Activated CD4-positive, alpha-beta memory T cell treated with anti-CD3 and anti-CD28 coated beads, Interleukin-2, amount 10 ng/mL, durations not matched to agents 7 days and 5 days (primary cell): ENCODE measurements at places on chromosomes 5 and 9. TPM values are rescaled to one million over a fixed set of nuclear protein-coding genes. Genes with fewer than 3 reads are reported as not detected.

DNA sequence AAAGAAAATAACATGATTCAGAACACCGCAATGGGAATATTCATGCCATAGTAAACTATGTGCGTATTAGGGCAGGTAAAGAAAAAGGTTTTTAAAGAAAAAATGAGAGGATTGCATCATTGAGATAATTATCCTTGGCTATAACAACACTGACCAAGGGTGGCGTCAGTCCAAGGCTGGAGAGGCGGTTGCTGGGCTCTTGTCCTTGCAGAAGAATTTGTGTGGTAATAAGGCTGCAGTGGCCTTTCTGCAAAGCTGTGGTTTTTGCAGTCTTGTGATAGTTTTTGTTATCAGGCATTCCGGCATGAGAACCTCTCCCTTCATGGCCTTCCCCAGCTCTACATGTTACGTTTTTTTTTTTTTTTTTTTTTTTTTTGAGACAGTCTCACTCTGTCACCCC is 14.0 kb downstream of the BOD1 start:
- no peak for DNase-seq

- no peak for DNase-seq
Observed at GRCh38 chr9:7436754-7437153, 362.8 kb downstream of the DMAC1 start.

DNA sequence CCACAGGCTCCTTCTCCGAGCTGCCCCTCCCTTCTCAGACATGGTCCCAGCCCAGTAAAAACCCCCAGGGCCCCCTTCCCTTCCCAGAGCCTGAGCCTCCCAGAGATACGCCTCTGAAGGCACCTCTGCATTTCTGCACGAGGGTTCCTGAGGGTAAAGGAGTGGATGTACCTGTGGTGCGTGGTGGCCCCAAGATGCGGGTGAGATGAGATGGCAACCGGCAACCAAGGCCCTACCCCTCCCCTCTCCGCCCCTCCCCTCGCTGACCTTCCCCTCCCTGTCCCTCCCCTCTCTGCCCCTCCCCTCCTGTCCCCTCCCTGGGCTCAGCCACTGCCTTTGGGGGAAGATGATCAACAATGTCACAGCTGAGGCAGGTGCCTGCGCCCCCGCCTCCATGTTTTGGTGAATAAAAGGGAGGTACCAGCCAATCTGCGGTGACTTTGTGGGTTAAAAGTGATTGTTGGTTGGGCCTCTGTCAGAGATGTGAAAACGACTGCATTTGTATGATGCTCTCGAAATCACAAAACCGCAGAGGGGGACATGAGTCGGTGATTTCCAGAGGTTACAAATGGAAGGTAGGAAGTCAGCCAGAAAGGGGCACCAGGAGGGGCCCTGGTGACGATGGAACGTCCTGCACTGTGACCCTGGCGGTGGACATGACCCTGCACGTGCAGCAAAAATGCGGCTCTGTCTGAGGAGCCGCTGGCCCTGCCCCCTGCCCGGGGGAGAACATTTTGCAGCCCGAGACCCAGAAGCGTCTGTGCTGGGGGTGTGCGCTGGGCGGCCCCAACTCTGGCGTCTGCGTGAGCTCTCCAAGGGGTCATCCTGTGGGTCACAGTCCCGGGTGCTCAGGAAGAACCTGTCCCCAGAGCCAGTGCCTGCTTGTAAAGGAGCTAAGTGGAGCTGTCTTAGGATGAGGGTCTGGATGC is 3.7 kb downstream of the LCN9 start:
- no peak for DNase-seq

DNA sequence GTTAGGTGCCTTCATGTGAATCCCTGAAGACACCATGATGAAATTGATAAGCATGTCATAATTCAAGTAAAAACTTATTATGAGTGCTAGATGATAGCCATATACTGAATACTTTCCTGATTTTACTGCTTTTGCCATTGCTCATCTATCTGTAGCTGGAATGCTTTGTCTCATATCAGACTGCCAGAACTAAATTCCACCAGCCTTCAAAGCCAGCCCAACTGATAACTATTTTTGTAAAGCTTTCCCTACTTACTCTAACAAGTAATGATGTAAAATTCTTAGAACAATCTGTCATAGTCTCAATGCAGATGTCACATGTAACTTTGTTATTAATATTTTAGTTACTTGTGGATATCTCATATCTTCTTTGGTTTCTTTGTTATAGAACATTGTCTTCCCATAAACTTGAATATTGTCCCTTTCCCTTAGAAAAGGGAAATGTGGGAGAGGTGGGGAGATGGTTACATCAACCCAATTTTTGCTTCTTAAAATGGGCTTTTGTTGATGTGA is 128.3 kb downstream of the ZCCHC7 start:
- no peak for DNase-seq

DNA sequence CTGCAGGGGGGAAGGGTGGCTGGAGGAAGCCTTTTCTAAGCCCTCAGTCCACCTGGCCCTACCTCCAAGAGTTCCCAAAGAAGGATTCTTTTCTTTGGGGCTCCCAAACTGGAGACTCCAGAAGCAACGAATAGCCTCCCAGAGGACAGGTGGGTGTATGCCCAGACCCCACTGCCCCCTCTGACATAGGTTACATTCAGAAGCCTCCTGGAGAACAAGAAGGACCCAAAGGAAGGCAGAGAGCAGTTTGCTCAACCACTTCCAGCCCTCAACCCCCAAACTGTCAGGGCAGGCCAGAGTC is 10.3 kb downstream of the HK3 start:
- DNase-seq, result no peak

DNA sequence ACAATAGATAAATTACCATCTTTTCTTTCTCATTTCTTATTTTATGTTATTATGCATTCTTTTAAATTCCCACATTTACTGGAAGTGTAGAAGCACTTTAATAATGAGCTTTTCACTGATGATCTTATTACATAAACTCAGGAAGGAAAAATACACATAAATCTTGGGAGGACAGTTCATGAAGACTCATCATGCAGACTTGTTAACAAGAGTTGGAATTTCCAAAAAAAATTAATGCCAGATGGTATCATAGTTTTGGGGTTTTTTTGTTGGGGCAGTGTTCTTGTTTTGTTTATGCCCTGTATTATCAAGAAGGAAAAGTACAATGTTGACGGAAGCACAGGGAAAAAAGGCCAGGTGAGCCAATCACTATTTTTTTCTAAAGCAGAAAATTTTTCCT is 35.1 kb downstream of the CEMIP2 start:
- no peak for DNase-seq

DNA sequence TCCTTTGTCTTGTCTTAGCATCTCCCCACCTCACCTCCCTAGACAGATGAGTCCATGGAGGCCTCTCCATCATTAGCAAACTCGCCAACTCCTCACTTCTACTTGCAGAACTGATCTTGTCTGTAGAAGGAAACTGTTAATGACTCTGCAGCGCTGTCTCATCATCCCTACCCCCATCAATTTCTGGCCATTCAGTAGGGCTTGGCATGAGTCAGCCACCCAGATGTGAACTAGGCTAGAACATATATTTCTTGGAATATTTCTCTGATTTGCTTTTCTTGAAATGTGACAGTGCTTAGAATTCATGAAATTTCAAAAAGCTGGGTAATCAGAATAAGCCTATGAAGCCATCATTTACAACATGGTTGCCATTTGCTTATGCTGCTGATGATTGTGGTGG is 1125.0 kb upstream of the DMAC1 start:
- no peak for DNase-seq

DNA sequence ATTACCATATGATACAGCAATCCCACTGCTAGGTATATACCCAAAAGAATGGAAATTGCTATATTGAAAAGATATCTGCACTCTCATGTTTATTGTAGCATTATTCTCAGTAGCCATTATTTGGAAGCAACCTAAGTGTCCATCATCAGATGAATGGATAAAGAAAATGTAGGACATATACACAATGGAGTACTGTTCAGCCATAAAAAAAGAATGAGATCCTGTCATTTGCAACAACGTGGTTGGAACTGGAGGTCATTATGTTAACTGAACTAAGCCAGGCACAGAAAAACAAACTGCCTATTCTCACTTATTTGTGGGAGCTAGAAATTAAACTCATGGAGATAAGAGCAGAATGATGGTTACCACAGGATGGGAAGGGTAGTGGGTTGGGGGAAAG is 63.1 kb upstream of the TTC23L start:
- DNase-seq, result no peak

DNA sequence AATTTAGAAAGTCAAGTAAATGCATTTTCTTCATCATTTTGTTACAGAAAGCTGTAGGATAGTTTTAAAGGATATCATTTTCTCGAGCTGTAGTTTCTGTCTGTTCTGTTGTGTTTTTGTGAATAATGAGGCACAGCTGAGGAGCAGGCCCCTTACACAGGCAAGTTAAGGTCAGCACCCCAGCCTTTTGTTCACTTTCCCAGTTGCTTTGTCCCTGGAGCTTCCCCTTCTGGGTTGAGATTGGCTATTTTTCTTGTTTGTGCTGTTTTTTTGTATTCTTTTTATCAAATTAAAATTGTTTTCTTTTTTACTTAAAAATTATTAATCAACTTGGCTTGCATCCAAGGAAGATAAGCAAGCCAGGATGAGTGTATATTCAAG is 213.8 kb upstream of the ACTBL2 start:
- DNase-seq, result no peak

DNA sequence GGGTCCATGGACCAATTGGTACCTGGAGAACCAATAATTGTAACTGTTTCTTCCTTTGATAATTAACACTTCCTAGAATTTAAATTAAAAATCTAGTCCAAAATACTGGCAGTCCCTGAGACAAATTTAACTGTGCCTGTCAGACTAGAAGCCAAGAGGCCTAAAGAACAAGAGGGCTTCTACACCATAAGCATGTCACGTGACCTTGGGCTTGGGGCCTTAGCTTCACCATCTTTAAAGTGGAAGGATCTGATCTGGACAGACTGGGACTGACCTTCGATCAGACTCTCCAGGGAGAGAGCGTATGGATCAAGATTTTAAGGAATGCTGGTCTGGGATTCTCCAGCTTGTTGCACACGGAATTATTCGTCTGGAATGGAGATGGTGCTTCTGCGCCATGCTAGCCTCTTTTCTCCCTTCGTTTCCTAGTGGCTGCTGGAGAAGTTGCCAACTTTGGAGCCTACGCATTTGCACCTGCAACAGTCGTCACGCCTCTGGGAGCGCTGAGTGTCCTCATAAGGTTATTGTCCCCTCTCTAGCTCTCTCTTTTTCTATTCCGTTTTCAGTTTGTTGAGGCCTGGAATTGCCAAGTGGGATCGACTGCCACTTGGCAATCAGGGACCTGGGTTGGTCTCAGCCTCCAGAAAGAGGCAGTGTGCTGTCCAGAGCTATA is 8.4 kb downstream of the NIPAL4 start:
- DNase-seq, result no peak

GRCh38 chr5:310941-311434 is 10.5 kb upstream of the AHRR start:
- no peak for DNase-seq

- DNase-seq, result no peak
Observed at GRCh38 chr5:1453613-1454012, 8.4 kb upstream of the SLC6A3 start.

The GABRG2 gene
- not detected for total RNA-seq

The RARS1 gene
- 62.0 TPM for total RNA-seq

The HINT1 gene
- 329 TPM for total RNA-seq

The ZBTB26 gene
- 8.5 TPM for total RNA-seq

The SMIM33 gene
- 2.0 TPM for total RNA-seq

The NME5 gene
- total RNA-seq, result not detected

The CCDC187 gene
- total RNA-seq, result not detected

The ISCA1 gene
- total RNA-seq, result 23.0 TPM

The PAEP gene
- not detected for total RNA-seq

The SEC16A gene
- total RNA-seq, result 56.1 TPM

The MOB3B gene
- total RNA-seq, result 0.05 TPM

The TEX48 gene
- 0.48 TPM for total RNA-seq

The MGAT1 gene
- 184 TPM for total RNA-seq

The MYORG gene
- total RNA-seq, result 4.7 TPM
